ENCODE measurements at places on chromosomes 7 and 10. TPM values are rescaled to one million over a fixed set of nuclear protein-coding genes. Genes with fewer than 3 reads are reported as not detected.

Gene MYO3A
- 0.12 TPM for total RNA-seq

Gene OGDHL
- 2.5 TPM for total RNA-seq

Gene TRIM50
- total RNA-seq, result 0.35 TPM

DNA sequence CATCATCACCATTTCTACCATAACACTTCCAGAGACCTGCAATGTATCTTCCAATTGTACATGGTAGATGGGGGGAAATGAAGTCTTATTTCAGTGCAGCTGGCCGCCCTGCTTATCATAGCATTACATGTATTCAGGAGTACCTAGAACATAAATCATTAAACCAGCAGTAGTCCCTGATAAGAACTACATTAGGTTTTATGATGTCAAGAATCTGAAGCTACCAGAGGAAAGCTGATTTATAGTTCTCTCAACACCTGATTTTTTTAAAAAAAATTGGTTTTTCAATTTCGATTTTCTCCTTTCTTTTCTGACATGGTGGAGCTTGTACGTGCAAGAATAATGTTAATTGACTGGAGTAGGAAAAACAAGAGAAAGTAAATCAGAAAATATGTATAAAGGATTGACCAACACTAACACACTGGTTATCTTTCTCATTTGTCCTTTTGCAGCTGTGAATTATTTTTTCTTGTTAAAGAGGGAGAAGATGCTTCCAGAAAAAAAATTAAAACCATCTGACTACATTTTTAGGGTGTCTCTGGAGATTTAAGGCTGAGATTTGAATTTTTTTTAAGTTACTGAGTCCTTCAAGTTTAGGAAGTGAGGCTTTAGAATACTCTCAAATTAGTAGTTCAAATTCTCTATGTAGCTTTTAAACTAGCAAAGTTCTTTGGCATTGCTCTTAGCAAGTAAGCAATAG lies 59.1 kb downstream of the CSTF2T start:
- no peak for DNase-seq

- no peak for DNase-seq
These were observed 663.6 kb downstream of the GRM8 start for GRCh38 chr7:126589068-126589684.

DNA sequence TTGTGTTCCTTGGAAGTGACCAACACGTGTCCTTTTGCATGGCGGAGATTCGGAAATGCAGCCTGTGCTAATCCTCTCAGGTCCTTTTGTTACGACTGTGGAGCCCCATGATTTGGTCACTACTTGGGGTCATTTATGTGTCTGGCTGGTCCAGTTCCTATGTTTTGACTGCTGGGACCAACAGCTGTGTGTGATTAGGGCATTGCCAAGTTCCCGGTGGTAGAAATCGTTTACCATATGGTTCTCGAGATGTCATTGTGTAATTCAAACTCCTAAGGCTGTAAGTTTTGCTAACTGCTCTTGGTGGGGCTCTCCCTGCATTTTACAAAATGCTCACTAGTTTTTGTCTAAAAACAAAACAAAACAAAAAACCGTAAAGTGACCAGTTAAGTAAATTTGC lies 62.0 kb downstream of the CCNY start:
- DNase-seq, result no peak

- DNase-seq, result no peak
These were observed 15.0 kb downstream of the CLRN3 start for GRCh38 chr10:127877699-127878098.
